Hepatocyte (in vitro differentiated cells): ENCODE measurements at places on chromosomes 3 and 15. TPM values are rescaled to one million over a fixed set of nuclear protein-coding genes. Genes with fewer than 3 reads are reported as not detected.

Gene BMF
- 33.9 and 41.8 TPM in 2 replicates for total RNA-seq

Gene GPR87
- 7.0 and 8.8 TPM in 2 replicates for total RNA-seq

Gene POLQ
- 1.4 and 2.5 TPM in 2 replicates for total RNA-seq

Gene PLS1
- total RNA-seq = 21.1 and 22.8 TPM in 2 replicates

Gene GOLGA6D
- 0.76 TPM in 1 of 2 replicates, not detected in the other for total RNA-seq

Gene RPP25
- total RNA-seq = 22.7 and 23.4 TPM in 2 replicates

Gene TRH
- total RNA-seq = not detected in 2 replicates

Gene CACNA2D3
- 1.1 and 2.5 TPM in 2 replicates for total RNA-seq

Gene PYGO1
- total RNA-seq = 11.8 and 12.6 TPM in 2 replicates

Gene TNFSF10
- 21.3 and 21.9 TPM in 2 replicates for total RNA-seq

Gene TTLL13
- not detected in 2 replicates for total RNA-seq

Gene RLBP1
- not detected in 2 replicates for total RNA-seq

Gene SYNPR
- total RNA-seq = 0.37 and 0.52 TPM in 2 replicates

Gene GATA2
- 0.88 and 2.6 TPM in 2 replicates for total RNA-seq

Gene EFCC1
- 0.23 and 0.76 TPM in 2 replicates for total RNA-seq

Gene SPATA12
- 0.08 and 0.10 TPM in 2 replicates for total RNA-seq

Gene HAPLN3
- 4.1 and 4.2 TPM in 2 replicates for total RNA-seq

Gene LRRIQ4
- not detected in 2 replicates for total RNA-seq

Gene TMEM202
- total RNA-seq = not detected in 2 replicates

Gene EPHA3
- total RNA-seq = 15.1 and 15.3 TPM in 2 replicates

Gene CHRNA7
- 4.0 TPM in 2 replicates for total RNA-seq

Gene MLF1
- total RNA-seq = 9.0 and 11.2 TPM in 2 replicates

Gene CATSPER2
- 0.83 and 3.9 TPM in 2 replicates for total RNA-seq

Gene POLR2H
- 125 and 126 TPM in 2 replicates for total RNA-seq

Gene CHRFAM7A
- 0.12 and 0.63 TPM in 2 replicates for total RNA-seq

Gene GOLGA8K
- not detected in 2 replicates for total RNA-seq

Gene SCAMP5
- total RNA-seq = 17.8 and 18.8 TPM in 2 replicates

Gene CASR
- total RNA-seq = 0.32 and 0.37 TPM in 2 replicates

Gene LYZL4
- not detected in 2 replicates for total RNA-seq

Gene PBRM1
- 70.7 and 77.4 TPM in 2 replicates for total RNA-seq

Gene REC114
- not detected in 2 replicates for total RNA-seq

Gene KIF15
- total RNA-seq = 2.7 and 4.1 TPM in 2 replicates

Gene IMPG2
- 0.72 and 0.77 TPM in 2 replicates for total RNA-seq

Gene CIDEC
- total RNA-seq = 16.6 and 20.4 TPM in 2 replicates

Gene SSR3
- total RNA-seq = 176 and 189 TPM in 2 replicates

Gene MUC13
- 297 and 324 TPM in 2 replicates for total RNA-seq

Gene PLSCR5
- total RNA-seq = 0.60 and 2.0 TPM in 2 replicates

Gene NR1I2
- total RNA-seq = 7.0 and 7.1 TPM in 2 replicates

Gene DZIP1L
- total RNA-seq = 7.5 and 15.7 TPM in 2 replicates
